Right lung (tissue), 10 donors: ENCODE measurements at places on chromosomes 13 and 19. TPM values are rescaled to one million over a fixed set of nuclear protein-coding genes. Genes with fewer than 3 reads are reported as not detected.

- DNase-seq = no peak
Observed at GRCh38 chr13:106432636-106433035, 102.8 kb downstream of the EFNB2 start.

- DNase-seq = no peak
Observed at GRCh38 chr13:99018418-99019180, 40.7 kb upstream of the DOCK9 start.

HSD11B1L gene
- polyA plus RNA-seq = 10.1 TPM

- DNase-seq = no peak
Observed at GRCh38 chr13:34914416-34914815, 27.7 kb upstream of the NBEA start.

DNA sequence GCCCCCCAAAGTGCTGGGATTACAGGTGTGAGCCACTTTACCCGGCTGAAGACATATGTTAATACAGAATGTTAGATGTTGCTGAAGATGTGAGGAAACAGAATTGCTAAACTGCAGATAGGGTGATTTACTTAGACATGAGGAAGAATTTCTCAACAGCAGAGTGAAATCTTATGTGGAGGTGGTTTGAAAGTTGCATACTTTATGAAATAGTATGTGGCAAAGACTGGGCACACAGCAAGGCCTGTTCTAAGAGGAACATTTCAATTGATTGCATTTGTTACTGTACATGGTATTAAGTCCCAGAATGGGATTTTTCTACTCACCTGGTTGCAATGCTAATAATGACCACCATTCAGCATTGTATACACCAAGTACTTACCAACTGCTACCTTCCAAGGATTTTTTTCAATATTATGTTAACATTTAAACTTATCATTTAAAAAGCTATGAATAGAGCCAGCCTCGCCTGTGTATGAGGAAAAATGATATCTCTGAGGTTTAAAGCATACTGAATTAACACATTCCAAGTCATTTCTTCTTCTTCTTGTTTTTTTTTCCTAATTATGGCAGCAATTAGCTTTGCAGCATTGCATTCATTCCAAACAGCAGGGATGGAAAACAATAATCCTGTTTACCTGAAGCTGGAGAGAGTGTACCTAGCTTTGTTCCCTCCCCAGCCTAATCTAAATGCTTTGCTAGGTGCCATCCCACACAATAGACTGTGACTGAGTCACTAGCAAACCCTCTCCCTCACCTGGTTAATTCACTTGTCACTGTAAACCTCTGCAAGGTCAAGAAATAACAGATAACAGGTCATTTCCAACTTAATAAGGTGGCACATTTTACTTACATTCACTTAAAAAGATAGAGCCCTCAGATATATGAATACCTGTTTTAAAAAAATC is 19.4 kb upstream of the KLF5 start:
- DNase-seq = no peak
